Activated CD4-positive, alpha-beta T cell treated with anti-CD3 and anti-CD28 coated beads, Interleukin-2, amount 50 U/mL, for 1 hour (primary cell): ENCODE measurements at places on chromosomes 4 and X.

- DNase-seq: no peak
These were observed 804.9 kb downstream of the RAB28 start for GRCh38 chr4:12679217-12679616.

DNA sequence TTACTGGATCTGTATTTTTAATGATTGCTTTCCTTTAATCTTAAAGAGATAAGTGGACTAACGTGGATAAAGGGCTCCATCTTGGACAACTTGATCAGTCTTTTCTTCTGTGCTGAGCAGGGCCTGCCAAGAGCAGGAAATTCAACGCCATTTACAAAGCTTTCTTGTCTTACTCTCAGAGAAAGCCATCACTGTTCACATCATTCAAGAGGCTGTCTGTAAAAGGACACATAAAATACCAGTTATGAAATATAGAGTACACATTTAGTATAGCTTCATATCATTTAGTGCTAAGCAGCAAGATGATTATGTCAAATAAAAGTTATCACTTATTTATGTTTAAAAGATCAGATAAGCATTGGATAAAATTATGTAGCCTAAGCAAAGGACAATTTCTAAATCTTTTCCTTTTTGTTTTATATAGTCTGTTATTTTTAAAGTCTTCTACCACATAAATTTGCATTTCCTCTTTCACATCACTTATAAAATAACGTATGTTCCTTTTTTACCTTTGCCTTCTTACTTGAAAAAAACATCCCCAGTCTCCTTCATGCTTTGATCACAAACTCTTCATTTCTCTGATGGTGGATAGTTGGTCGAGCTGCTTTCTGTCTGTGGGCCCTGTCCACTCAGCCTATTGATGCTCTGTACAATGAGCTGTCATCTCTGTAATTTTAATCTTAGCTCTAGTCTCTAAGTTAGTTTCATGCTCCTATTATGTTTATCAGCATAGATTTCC, 2.1 kb upstream of the CCNG2 start:
- DNase-seq: no peak

GRCh38 chr4:121977251-121978171, 25.7 kb upstream of the TRPC3 start:
- DNase-seq: no peak

DNA sequence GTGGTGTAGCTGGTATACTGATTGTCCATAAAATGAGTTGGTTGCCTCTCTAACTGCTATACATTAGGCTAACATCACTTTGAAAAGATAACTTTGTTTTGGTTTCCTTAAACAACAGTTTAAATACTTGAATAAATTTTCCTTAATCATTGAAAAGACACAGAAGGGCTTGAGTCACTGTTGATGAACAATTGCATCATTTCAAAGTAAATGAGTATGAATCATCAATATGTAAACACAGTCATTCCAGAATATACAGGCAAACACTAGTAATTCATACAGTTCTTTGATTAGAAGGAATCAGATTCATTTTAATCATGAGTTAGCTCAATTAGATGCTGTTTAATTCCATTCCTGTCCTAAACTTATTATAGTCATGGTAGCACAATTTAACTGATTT, 160.6 kb downstream of the AFF2 start:
- DNase-seq: no peak

GRCh38 chr4:6561173-6561516, 13.8 kb upstream of the MAN2B2 start:
- no peak for DNase-seq
